ENCODE measurements at places on chromosomes 16 and 17.

- no peak for DNase-seq
These were observed 124.0 kb downstream of the DYNLRB2 start for GRCh38 chr16:80664786-80665185.

DNA sequence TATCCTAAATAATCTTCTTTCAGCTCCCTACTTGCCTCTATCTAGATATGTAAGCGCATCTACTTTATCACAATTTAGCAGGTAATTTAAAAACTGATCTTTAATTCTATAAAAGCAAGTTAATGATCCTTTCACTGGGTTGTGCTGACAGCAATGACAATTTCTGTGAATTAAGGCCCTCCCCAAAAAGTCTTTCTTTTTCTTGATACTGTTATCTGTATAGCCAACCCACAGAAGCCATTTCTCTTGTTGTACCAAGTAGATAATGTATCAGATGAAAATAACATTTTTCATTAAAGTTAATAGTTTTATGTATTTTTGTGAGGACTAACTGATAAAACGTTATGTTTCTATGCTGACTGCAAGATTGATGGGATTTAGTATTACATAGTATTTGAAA lies 3.8 kb downstream of the ZPBP2 start:
- DNase-seq, result no peak

DNA sequence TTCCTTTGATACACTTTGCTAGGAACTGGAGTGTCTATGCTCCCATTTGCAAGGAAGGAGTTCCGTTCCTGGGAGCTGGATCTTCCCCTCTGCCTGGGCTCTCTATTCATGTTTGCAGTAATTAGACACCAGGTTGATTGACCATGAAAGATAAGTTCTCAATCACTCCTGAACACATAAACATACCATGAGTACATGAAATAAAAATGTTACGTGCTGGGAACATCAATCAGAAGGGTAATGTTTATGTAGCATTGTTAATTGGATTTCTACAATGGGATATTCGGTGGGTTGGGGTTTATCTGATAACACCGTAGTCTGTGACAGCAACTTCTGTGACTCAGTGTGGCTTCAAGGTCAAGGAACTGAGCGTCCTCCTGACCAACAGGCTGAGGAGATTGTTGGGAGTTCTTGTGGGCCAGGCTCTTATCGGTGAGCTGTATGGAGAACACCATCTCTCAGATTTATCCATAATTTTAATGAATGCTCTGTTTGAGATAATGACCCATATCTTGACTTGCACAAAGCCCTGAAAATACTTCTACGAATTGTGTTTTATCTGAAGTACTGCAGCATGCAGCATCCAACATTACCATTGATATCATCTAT lies 136.4 kb downstream of the NPIPB5 start:
- DNase-seq, result no peak

- no peak for DNase-seq
These were observed 11.7 kb downstream of the GPRC5B start for GRCh38 chr16:19872935-19873334.

DNA sequence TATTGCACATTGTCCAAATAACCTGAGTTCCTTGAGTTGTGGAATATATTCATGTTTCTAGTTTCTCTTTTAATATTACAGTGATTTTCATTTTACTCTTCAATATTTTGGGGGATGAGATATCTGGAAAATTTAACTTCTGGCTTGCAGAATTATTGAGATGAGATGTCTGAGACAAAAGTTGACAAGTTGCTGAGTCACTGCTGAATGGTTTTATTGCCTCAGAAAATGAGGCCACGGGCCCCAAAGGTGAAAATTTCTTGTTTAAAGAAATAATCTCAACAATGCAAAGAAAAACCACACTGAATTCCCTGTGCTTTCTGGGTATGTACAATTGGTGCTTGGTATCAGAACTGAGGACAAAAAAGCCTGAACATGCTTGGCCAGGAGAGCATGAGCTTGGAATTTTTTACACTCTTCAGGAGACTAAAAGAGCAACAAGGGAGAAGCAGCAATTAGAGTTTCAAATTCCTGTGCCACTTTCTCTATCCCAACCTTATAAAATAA lies 129.2 kb upstream of the TOM1L1 start:
- no peak for DNase-seq

DNA sequence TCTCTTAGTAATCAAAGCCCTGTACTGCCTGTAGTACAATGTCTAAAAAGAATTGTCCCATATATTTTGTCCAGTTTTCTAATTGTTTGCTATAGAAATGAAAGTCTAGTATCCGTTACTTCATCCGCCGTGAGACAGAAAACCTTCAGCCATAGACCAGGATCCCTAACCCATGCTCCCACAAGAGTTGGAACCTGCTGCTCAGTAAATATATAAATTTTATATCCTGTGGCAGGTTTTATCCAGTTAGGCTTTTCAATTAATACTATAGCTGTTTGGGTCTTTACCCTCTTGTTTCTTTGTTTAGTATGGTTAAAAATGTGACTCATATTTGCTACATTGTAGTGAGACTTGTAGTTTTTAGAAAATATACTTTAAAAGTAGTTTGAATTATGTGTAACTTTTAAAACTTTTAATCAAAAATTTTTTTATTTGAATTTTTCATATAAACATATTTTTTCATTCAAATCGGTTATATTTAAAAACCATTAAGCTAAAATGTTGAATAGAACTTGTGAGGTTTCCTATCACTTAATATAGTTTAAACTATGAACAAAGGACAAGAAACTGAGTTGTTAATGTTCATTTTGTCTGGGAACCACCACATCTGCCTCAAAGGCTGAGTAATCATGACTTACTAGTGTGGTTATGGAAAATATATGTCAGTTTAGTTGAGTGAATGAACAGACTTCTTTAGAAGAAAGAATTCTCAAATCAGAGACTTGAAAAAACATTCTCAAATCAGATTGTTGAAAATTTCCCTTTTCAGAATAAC lies 54.8 kb downstream of the VMP1 start:
- DNase-seq, result no peak

Data from non-pigmented ciliary epithelial cell (primary cell).